Neural crest cell (in vitro differentiated cells): ENCODE measurements at places on chromosomes 4 and X. TPM values are rescaled to one million over a fixed set of nuclear protein-coding genes. Genes with fewer than 3 reads are reported as not detected.

CSAG1 gene
- total RNA-seq, result not detected in 2 replicates

DNA sequence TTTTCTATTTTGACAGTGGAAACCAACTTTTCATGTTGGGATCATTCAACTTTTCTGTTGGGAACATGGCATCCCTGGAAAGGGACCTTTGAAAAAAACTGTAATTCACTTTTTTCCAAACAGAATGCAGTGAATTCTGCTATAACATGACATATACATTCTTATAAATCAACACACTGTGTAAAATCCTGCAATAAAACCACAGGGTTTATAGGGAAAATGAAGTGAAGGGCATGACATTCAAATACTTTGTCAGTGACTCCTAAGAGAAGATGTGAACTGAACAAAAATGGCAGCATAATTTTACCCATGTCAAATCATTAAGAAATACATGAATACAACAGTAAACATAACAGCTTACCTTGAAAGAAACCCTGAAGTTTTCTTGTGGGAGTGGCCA lies 264.5 kb upstream of the ANKRD50 start:
- no peak for DNase-seq

- DNase-seq, result no peak
Measured at GRCh38 chrX:148878371-148878770, 378.0 kb downstream of the AFF2 start.

GRCh38 chr4:87045659-87046058 lies 110.8 kb downstream of the AFF1 start:
- no peak for DNase-seq

IL3RA gene
- not detected in 2 replicates for total RNA-seq

- no peak for DNase-seq
Measured at GRCh38 chr4:67909905-67910584, 26.2 kb upstream of the TMPRSS11D start.

NPY1R gene
- total RNA-seq, result 0.41 and 0.49 TPM in 2 replicates

- no peak for DNase-seq
Measured at GRCh38 chr4:37648084-37648817, 37.9 kb downstream of the RELL1 start.

GRCh38 chrX:2715066-2715600 lies 24.0 kb downstream of the CD99 start:
- no peak for DNase-seq

DNA sequence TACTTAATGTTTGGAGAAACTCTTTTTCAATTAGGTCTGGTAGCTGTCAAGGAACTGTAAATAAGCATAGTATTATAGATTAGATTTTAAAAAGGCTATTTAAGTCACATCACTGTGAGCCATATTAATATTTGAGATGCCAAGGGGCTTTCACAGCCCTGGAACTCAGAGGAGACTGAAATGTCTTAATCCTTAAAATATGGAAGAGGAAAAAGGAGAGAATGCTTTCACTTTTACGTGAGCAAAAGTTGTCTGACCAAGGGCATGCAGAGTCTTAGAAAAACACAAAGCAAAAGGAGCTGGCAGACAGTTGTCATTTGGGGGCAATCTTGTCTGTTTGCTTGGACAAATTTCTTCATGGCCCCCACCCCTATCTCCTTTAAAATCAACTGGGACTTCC lies 253.2 kb upstream of the IGFBP7 start:
- DNase-seq, result no peak

GRCh38 chr4:21002976-21003375 lies 302.7 kb downstream of the PACRGL start:
- no peak for DNase-seq

UGT2B17 gene
- not detected in 2 replicates for total RNA-seq

GRCh38 chr4:119111296-119111695 lies 24.3 kb upstream of the MYOZ2 start:
- DNase-seq, result no peak

- no peak for DNase-seq
Measured at GRCh38 chr4:20046931-20047677, 204.6 kb upstream of the SLIT2 start.

DNA sequence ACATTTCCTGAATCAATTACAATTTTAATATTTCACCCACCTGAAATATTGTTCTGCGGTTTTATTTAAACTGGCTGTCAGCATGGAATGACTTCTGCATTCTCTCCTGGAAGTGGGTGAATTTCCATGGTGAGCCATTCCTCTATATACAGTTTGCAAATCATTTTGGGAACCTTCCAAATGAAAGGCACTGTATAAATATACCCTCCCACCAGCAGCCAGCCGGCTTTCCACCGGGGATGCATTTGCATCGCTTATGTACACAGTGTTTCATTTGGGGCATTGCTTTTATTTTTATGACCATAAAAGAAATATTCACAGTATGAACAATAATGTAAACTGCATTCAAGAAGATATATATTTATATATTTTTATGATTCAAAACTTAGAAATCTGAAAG lies 4.7 kb upstream of the IL1RAPL1 start:
- no peak for DNase-seq

- DNase-seq, result no peak
Measured at GRCh38 chrX:128906753-128907152, 616.5 kb downstream of the SMARCA1 start.

DKK2 gene
- not detected in 2 replicates for total RNA-seq

FANCB gene
- total RNA-seq, result 16.1 and 19.5 TPM in 2 replicates

TRIML1 gene
- total RNA-seq, result not detected in 2 replicates

DNA sequence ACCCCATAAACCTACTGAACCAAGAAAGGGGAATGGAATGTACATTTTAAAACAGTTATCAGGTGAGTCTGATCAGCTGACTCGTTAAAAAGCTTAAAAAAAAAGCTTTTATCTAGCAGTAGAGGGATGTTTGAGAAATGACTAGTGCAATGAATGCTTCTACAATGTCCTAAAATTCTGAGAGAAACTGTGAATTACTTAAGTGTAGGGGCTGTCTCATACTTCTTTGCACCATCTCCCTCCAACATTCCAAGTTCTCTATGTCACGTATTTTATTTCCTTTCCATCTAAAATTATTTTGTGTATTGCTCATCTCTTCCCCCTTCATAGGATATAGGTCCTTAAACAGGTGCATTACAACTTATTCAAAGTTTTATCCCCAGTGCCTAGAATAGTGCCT lies 11.9 kb upstream of the AREG start:
- DNase-seq, result no peak

DNA sequence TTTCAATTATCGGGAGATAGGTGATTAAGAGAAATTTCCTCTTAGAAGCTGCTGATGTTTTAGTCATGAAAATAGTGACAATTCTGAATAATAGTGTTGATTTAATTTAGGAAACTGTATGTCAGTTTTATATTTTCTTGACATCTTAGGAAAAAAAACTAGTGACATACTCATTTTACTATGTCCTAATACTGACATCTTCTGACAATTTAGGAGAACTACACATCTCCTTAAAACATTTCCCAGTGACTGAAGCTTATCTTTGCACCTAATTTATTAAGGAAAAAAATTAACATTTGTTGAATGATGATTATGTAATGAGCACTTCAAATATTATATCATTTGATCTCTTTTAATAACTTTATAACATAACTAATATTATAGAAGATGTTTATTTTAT lies 42.0 kb upstream of the RBMXL3 start:
- no peak for DNase-seq

- DNase-seq, result no peak
Measured at GRCh38 chrX:148381603-148382002, 118.8 kb upstream of the AFF2 start.

TSPAN6 gene
- total RNA-seq, result 69.7 and 71.4 TPM in 2 replicates

- DNase-seq, result no peak
Measured at GRCh38 chr4:55162396-55162795, 37.0 kb upstream of the KDR start.

PCDH11X gene
- 1.9 TPM in 2 replicates for total RNA-seq

GAGE12E gene
- total RNA-seq, result not detected in 2 replicates

SMIM31 gene
- not detected in 2 replicates for total RNA-seq

GRCh38 chr4:81549984-81550383 lies 78.3 kb upstream of the RASGEF1B start:
- DNase-seq, result no peak
